NCI-H1436 treated with DMSO at 0.1 percent for 48 hours (cell line): ENCODE measurements at places on chromosomes 2 and 18.
A peak's percentile ranks its signal among the peaks of the same experiment; 100 is the strongest.

DNA sequence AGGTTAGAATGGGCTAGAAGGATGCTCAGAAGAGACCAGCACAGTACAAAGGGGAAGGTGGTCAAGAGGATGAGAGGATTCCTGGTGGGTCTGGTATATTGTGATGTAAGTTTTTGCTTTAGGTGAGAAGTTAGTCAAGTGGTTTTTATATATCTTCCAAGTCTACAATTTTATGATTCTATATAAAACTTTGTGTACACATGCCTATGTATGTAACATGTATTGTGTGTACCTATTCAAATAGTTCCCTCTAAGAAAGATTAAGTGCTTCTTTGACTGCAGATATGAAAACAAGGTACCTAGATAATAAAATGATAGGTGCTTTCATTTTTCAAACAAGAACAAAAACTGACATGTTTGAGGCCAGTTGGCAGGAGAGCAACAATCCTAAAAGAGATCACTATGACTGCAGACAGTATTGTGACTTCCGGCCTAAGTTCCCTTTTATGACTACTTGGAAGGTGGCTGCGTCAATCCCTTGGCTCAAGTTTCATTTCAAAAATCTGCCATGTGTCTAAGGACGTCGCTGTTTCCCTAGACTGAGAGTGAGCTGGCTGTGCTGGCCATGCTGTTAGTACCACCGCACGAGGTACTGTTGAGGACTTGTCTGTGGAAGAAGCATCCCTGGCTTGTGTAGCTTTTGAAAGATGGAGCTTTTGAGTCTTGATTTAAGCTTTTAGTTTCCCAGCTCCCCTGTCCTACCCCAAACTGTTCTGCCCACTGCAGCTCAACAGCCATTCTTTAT is 123.1 kb downstream of the PRPF40A start:
- DNase-seq = no peak

- no peak for DNase-seq
Observed at GRCh38 chr2:71742953-71743601, 289.7 kb downstream of the DYSF start.

GRCh38 chr2:71070294-71071093 is 2.0 kb downstream of the NAGK start:
- no peak for DNase-seq

- no peak for DNase-seq
Observed at GRCh38 chr2:25044990-25045389, 3.1 kb downstream of the EFR3B start.

- DNase-seq = peak; percentile 47
Observed at GRCh38 chr2:178072383-178073301, at the start of gene PDE11A. Gene PDE11A (minus strand): TSS chr2:178072777. CDS start chr2:178072437, 340 bp downstream.

DNA sequence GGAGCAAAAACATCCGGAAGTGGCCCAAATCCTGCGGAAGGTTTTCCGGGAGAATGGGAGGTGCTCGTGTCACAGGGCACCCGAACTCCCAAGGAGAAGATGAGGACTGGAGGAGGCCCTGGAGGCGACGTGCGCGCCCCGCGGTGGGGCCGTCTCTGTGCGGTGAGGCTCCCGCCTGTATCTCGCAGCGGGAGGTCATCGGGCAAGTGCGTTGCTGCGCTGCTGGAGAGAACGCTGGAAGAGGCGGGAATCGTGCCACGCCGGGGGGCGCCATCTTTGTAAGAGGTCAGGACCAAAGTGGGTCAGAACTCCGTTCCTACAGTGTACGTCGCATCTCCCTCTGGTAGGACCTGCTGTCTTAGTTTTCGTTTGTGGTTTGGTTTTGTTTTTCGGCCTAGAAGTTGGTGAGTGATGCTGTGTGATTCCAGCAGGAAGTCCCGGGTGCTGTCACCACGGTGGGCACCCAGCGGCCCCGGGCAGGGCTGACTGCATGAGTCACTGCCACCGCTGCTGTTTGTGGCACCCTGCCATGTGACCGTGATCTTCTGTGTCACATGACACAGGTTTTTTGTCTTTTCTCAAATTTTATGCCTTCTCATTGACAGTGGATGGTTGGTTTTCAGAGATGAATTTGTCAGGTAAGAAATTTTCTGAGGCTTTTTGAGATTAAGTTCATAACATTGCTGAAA is 21.5 kb upstream of the ATP9B start:
- DNase-seq = no peak

DNA sequence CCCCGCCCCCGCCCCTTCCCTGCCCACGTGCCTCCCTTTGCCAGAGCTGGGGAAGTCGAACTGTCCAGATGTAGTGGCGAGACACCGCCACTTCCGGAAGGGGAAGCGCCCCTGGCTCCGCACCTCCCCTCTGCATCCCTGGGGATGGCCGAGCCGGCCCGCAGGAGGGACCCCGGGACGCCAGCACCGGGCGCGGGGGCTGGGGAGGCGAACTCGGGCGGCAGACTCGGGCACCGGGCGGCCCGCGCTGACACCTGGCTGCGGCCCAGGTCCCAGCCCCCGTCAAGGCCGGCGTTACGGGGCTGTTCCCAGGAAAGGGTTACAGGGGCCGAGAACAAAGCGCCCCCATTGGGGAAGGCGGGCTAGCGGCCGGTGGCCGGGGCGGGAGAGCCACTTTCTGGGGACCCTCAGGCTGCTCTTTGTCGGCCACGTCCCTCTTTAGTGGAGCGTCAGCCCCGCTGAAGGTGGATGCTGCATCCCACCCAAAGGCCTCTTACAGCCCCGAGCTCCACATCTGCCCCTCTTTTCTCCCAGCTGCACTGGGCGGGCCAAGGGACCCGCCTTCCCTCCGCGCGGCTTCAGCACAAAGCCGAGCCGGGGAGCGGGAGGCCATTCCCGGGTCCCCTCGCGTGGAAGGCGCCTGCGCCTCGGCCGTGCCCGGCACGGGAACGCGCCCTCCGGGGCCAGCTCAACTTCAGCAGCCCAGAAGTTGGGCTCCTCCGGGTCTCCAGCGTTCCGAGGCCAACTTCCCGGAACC is 1.3 kb downstream of the SDC1 start:
- DNase-seq = no peak

DNA sequence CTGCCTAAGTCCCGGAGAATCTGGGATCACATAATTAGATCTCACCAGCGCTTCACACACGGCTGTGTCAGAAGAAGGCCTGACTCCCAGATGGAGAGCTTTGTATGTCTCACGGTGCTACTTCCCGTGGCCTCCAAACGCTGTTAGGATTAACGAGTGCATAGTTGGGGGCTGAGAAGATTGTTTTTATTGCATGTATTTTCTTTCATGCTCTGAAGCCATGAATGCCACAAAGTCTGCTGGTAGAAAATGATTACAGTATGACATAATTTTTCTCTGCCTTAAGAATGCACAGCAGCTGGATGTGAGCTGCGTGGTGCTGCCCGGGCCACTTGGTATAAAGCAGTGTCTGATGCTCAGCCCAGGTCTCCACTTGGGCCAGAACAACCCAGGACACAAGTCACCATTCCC is 166.5 kb downstream of the SEPTIN10 start:
- no peak for DNase-seq

DNA sequence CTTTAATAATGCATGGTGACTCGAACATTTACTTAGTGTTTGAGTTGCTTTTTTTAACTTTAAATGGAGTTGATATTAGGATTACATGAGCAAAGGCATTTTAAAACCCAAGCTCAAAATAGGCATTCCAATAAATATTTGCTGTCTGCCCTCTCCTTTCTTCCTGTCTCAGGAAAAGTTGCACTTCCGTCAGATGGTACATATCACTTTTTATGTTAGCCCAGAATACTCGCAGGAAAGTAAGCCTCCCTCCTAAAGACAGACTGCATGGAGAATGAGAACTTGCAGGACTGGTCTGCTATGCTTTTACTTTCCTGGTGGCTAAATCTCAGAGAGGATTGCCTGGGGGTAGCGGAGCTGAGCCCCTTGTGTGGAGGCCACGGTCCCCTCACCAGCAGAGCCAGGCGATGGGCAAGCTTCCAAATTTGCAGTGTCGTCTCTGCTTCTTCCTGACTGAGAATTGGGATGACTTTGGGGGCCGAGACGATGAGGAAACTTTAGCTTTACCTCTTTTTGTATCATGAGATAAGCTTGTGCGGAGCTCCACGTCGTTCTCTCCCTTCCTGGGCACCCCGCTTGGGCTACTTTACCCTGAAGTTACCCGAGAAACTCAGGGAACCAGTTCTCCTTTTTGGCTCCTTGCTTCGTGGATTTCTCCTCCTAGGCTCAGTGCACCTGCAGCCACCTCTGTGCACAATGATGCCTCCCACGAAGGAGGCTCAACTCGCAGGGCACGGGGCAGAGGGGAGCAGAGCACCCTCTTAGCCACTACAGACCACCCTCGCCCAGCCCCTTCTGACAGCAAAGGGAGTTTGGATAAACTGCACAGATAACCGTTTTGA is 223.3 kb downstream of the SH3RF3 start:
- no peak for DNase-seq

GRCh38 chr2:128589681-128590080 is 271.0 kb upstream of the HS6ST1 start:
- no peak for DNase-seq

DNA sequence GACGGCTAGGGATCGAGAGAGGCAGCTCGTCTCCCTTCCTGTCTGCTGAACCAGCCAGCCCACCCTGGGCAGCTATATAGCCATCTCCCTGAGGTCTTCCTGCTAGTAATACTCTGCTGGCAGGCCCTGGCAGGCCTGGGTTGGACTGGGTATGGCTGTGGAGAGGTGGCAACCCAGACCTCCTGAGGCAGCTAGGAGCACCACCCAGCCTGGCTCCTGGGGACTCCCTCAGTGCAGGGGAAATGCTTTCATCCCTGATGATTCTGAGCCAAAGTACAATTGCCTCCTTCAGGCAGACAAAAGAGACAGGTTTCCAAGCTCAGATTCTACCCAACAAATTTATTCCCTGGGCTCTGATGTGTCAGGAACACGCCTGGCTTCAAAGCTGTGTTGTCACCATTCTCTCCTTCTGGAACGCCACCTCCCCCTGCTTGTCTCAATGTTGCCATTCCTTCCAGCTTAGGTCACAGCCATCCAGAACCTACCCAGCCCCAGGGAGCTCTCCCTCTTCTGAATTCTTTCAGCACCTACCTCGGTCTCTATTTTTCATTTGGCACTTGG is 4.7 kb upstream of the DNAJB2 start:
- no peak for DNase-seq

GRCh38 chr18:55839343-55839742 is 251.4 kb upstream of the TCF4 start:
- DNase-seq = no peak

DNA sequence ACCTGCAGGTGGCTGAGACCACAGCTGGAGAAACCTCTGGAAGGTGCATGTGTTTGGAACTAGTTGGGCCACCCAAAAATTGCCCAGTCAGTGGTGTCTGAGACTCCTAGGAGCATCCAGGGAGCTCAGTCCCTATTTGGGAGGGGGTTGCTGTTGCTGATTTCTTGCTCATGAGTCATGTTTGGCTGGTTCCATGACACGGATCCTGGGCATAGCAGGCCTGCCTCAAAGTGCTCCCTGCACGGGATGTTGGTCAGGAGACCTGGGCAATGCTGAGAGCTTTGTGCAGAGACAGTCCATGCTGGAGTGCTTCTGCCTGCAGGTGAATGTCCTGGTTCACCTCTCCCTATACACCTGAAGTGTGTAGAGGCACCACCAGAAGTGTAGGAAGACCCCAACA is 194.2 kb downstream of the GLI2 start:
- no peak for DNase-seq

DNA sequence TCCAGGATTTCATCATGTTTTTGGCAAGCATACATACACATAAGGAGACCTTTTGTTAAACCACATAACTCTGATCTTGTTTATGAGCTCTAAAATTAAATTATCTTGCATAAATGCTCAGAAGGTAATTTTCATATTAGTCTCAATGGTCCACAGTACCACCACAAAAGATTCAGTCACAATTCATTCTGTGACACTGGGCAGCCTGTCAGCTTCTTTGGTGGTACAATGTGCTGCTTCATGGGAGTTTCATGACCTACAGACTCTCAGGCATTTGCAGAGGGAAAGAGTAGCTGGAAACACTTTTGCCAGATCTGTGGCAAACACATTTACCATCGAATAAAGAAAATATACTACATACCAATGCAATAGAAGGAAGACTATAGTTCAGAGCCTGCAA is 51.3 kb upstream of the ZNF397 start:
- no peak for DNase-seq

GRCh38 chr2:23351388-23352141 is 33.4 kb upstream of the KLHL29 start:
- DNase-seq = no peak

DNA sequence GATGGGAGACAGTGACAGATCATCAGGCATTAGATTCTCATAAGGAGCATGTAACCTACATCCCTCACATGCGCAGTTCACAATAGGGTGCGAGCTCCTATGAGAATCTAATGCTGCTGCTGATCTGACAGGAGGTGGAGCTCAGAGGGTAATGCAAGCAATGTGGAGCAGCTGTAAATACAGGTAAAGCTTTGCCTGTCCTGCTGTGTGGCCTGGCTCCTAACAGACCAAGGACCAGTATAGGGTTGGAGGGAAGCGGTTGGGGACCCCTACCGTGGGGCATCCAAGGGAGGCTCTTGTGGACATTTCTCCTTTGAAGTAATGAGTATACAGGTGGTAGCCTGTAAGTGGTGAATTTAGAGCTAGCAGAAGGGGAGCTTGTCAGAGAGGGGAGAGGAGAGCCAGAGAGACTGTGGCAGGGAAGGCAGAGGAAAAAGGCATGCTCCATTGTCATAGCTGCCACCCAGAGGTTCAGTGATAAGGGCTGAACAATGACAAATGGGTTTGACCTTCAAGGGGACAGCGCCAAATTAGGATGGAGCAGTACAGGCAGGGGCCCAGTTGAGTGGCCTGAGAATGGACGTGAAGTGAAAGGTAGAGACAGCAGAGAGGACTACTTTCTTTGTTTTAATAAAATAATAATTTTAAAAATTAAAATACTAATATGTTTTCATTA is 15.2 kb upstream of the TMBIM1 start:
- no peak for DNase-seq

GRCh38 chr2:50646226-50646625 is 385.7 kb downstream of the NRXN1 start:
- DNase-seq = no peak

DNA sequence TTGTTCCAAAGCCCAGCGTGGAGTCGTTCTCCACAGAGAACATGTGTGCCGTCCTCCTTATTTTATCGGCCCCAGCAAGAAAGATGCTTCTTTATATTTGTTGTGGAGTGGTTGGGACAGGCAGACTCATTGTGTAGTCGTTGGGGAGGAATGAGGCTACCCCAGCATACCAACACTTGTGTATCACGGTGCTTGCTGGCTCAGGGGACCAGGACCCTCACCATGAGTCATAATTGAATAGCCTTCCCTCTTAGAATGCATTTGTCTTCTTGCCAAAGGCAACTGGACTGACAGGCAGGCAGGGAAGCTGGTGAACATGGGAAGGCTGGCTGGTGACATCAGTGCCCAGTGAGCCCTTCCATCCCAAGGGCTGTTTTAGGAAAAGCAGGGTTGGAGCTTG is 4.7 kb downstream of the CAPN10 start:
- no peak for DNase-seq
